Urinary bladder (tissue), 4 donors: ENCODE measurements at places on chromosomes 3 and 15. TPM values are rescaled to one million over a fixed set of nuclear protein-coding genes. Genes with fewer than 3 reads are reported as not detected.

DNA sequence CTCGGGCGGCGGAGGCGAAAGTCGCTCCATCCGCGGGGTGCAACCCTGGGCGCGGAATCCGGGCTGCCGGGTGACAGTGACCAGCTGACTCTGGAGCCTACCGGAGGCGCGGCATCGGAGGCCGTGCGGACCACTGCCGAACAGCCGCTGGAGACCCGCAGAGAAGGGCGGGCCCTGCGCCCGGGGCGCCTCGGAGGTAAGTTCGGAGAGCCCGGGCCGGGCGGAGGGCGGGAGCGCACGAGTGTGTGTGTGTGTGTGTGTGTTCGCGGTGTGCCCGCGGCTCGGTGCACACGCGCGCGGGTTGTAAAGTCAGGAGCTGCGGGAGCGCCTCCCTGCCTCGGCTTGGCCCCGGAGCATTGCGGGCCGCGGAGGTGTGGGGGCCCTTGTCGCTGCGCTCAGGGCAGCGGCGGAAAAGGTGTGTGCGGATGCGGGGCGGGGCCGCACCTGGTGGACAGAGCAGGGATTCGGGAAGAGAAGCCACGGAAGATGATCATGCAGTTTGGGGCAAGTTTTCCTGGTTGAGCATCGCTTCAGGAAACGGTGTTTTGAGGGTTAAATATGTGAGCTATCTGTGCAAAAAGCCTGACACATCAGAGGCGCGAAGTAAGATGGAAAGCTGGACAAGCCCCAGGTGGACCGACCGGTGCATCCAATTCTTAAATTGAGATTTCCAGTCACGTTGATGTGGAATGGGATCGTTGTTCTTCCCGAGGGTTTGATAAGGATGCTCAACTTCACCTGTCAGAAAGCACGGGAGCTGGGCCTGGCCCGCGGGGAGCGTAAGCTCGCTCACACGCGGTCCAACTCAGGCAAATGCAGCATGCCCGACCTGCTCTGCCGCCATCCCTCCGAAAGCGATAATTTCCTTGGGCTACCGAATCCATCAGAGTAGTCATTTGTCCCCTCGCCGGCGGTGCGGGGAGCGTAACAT lies 474 bp downstream of the MINAR1 start:
- DNase-seq = no peak

The PLSCR4 gene
- polyA plus RNA-seq = 45.2 TPM

The CCDC54 gene
- not detected for polyA plus RNA-seq

The GHSR gene
- polyA plus RNA-seq = not detected

- DNase-seq = no peak
These were observed 74.9 kb downstream of the PIK3R4 start for GRCh38 chr3:130671545-130672312.

- DNase-seq = no peak
These were observed 230.1 kb upstream of the ZNF717 start for GRCh38 chr3:76015496-76015895.

DNA sequence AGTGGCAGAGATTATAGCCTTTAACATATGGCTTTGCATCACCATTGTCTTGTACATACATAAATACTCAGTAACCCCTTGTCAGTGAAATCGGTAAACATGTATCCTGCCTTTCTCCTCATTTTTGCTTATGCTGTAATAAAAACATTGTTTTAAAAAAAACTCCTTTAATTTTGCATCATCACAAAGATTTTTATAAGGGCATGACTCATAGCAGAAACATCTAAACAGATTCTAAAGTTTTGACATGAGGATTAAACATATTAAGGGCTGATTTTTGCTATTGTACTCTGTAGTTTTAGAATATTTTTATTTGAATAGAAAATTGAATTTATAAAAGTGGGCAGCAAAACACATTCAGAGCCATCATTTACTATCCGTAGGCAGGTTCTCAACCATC lies 275.9 kb downstream of the ZIC4 start:
- no peak for DNase-seq

GRCh38 chr3:2826036-2826435 lies 284.1 kb downstream of the IL5RA start:
- DNase-seq = no peak

DNA sequence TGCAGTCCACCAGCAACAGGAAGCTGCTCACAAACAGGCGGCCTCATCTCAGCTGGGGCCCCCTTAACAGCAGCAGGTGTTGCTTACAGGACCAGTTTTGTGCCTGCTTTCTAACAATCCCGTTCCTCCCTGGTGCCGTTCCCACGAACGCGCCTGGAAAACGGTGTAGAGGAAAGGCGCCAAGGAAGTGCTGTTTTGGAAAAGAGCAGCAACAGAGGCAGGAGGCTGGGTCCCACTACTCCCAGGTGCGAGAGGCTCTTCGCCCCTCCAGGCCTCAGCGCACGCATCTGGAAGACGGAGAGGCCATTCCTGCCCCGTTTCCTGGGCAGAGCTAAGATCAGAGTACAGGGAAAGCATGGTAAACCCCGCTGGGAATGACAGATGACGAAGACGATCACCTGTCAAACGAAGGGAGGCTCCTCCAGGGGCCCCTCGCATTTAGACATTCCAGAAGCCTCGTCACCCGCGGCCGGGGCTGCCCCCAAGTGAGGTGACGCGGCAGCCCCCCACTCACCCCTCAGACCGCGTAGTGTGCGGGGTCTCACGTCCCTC lies 603 bp downstream of the SCAPER start:
- no peak for DNase-seq

The MASP1 gene
- polyA plus RNA-seq = 13.1 TPM

- no peak for DNase-seq
These were observed 97.1 kb downstream of the STRIT1 start for GRCh38 chr3:155196131-155197021.

GRCh38 chr3:15646851-15647511 lies 45.4 kb downstream of the BTD start:
- DNase-seq = no peak

The MUC13 gene
- not detected for polyA plus RNA-seq

DNA sequence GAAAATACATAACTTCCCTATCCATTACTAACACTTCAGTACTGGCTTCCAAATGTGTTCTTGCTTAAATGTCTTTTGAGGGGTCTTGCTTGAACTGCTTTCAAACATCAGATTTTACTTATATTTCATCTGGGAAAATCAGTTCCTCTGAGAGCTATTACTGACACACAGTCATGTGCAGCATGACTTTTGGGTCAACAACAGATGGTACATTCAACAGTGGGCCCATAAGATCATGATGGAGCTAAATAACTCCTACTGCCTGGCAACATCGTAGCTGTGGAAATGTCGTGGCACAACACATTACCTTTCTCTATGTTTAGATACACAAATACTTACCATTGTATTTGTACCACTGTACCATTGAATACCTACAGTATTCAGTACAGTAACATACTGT lies 43.8 kb downstream of the WWTR1 start:
- no peak for DNase-seq

DNA sequence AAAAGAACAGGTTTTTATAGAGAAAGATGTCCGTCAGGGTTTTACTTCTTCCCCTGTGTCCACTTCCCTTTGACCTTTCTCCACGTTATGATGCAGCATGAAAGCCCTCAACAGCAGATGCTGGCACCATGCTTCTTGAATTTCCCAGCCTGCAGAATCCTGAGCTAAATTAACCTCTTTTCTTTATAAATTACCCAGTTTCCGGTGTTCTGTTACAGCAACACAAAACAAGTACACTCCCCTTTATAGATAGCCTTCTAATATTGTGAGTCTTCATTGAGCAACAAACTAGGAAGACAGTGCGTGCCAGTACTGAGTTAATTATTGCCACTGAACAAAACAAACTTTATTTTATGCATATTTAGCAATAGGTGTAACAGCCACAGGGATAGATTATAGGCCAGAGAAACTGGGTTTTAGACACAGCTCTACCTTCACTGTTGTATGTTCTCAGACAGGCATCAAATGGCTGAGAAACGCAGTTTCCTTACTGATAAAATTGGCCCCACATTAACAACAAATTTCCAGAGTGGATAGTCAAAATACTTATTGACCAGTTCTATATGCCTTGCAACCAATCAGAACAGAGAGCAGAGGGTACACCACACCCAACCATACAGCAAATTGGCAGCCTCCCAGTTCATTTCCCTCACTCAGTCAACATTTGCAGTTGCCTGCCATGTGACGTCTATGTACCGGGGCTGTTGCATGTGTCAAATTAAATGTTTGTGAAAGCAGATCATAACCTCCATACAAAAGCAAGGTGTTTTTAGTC lies 14.4 kb upstream of the TBL1XR1 start:
- DNase-seq = no peak

GRCh38 chr3:154872074-154872473 lies 208.0 kb upstream of the MME start:
- no peak for DNase-seq

GRCh38 chr3:159273608-159274007 lies 471.8 kb downstream of the MFSD1 start:
- DNase-seq = peak; percentile 40

The CCDC80 gene
- polyA plus RNA-seq = 62.3 TPM

DNA sequence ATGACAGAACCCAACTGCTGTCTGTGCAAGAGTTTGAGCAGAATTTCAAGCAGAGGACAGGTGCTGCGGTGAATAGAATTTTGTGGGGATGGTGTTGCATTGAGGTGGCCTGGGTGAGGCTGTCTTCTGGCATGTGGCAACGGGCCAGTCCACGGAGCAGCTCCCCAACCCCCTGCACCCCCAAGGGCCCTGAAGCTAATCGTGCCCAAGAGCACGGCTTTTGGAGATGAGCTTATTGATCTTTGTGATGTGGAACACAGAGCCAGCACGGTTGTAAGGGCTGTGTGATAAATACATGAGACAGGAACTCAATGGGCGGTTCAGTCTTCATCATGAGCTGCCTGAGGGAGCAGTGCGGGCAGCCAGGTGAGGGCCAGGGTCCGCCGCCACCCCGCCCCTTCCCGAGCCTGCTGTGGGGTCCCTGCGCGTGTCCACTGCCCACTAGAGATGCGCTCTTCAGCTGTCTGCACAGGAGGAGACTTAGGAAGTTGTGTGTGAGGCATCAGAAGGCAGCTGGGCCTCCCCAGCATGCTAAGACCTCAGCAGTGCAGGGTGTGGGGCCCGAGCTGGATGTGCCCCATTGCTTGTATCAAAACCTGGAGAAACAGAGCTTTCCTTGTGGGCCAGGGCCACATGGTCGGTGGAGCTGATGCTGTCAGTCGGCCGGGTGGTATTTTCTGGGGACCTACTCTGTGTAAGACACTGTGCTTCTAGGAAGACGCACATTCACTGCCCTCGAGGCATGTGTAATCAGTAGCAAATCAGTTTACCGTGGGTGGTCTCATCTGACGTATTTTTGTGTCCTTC lies 90.5 kb downstream of the CHRNA7 start:
- no peak for DNase-seq

GRCh38 chr3:129718201-129718600 lies 111.7 kb upstream of the PLXND1 start:
- DNase-seq = no peak

DNA sequence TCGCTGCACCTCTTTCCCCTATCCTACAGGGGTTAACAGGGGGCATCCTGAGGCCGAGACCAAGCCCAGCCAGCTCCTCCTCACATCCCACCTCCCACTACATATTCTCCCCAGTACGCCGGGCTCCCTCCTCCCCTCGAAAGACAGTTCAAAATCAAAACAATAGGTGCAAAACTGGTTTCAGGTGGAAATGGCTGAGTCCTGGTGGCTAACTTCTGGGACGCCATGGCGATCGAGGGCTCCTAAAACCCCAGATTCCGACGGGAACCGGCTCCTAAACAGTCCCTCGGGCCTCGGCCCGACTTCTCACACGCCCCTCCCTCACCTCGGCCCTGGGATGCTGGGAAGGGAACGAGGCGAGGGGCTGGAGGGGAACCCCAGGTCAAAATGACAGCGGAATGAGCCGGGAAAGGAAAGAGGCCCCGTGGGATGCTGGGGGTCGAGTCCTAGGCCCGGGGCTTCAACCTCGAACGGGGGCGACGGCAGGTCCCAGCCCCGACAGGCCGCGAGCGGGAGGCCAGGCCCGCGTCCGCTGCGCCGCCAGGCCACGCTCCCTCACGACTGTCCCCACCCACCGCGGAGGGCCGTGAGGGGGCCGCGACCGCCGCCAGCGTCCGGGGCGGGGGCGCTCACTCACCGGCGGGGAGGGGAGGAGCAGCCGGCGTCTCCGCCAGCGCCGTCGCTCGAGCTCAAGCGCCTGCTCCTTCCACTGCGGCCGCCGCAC lies 492 bp downstream of the TMCC1 start:
- DNase-seq = no peak

The TRPM7 gene
- 14.3 TPM for polyA plus RNA-seq

DNA sequence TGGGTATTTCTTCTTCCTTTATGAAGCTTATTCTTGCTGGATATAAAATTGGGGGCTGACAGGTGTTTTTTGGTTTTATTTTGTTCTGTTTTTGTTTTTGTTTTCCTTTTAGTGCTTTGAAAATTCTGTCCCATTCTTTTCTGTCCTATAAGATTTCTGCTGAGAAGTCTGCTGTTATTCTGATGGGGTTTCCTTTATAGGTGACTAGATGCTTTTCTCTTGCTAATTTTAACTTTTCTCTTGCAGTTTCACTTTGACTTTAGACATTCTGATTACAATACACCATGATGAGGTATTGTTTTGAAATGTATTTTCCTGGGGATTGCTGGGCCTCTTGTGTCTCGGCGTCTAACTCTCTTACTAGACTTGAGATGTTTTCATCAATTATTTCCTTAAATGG lies 22.8 kb downstream of the TTC14 start:
- DNase-seq = no peak

DNA sequence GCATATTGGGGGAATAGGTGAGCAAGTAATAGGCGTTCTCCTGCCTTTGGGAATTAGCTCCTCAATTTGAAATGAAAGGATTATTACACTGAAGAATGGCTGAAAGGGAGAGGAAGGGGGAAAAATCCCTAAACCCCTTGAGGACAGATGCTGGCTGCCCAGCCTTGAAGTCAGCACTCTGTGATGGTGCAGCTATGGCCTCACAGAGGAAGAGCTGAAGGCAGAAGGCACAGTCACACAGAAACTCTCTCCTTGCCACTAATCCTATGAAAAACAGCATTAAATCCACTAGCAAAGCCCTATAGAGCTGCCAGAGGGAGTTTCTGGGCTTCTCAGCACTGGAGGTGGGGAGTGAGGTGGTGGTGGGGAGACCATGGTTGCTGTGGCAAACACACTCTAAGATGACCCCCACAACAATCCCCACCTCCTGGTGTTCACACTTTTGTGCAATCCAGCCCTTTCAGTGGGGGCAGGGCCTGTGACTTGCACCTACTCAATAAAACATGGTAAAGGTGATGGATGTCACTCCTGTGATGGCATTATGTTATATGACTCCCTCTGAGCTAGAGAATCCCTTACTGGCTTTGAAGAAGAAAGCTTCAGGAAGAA lies 101.2 kb downstream of the RFTN1 start:
- no peak for DNase-seq

- DNase-seq = no peak
These were observed 621.3 kb upstream of the EPHA6 start for GRCh38 chr3:96192966-96193550.

GRCh38 chr3:177357352-177358090 lies 160.2 kb upstream of the TBL1XR1 start:
- DNase-seq = no peak

- no peak for DNase-seq
These were observed 107.3 kb upstream of the LIPC start for GRCh38 chr15:58324533-58324932.

GRCh38 chr15:75672646-75673425 lies 25.1 kb downstream of the SNX33 start:
- no peak for DNase-seq

GRCh38 chr15:85690561-85691231 lies 104.0 kb downstream of the KLHL25 start:
- no peak for DNase-seq

The TPRA1 gene
- 41.5 TPM for polyA plus RNA-seq

GRCh38 chr15:78422571-78423340 lies 15.3 kb upstream of the IREB2 start:
- no peak for DNase-seq

GRCh38 chr15:48796930-48797329 lies 13.9 kb downstream of the CEP152 start:
- no peak for DNase-seq

- no peak for DNase-seq
These were observed 1001.1 kb upstream of the NR2F2 start for GRCh38 chr15:95329362-95329761.
